Activated CD4-positive, alpha-beta T cell treated with anti-CD3 and anti-CD28 coated beads, Interleukin-2, amount 50 U/mL, for 48 hours (primary cell): ENCODE measurements at places on chromosomes 3 and 15.

DNA sequence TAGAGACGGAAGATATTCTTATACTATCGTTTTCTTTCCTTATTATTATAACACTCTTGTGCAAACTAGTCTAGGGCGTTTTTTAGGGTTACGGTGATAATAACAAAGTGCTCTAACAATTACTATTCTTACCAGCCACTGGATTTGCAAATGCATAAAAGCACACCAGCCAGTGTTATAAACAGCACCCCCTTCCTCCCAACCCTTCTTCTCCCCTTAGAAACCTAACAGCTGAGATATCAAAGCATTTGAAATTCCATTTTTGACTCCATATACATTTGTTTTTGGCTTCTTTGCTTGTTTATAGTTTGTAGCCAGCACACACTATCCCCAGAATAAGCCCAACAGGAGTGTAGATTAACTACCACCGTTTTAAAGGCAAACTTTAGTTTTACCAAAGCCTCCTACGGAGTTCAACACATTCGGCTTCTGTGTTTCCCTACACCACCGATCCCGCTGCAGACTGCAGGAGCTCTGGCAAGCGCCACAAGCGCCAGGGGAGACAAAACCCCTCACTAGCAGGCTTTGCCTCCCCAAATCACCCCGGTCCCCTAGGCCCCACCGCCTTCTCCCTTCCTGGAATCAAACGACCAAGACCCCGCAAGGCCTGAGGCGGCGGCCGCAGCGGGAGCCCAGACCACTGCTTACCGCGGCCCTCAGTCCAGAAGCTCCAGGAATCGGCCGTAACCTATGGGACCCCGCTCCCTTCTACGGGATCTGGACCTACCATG is 461 bp downstream of the COPB2 start:
- peak; percentile 34 for DNase-seq

DNA sequence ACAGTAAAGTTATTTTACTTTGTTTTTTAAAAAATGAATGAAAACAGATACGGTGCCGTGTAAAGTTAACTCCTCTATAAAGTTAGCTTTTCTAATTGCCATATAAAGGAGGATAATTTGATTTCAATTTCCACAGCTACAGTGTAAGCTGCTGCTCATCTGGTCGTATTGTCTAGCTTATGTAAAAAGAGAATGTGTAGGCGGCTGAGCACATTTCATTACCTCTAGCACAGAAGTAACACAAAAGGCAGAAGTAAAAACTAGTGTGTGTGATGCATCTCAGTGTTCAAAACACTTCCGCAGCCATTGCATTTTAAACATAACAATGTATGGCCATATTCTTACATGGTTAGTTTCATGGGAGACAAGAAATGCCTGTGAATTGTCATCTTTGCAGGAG is 105.0 kb upstream of the P2RY1 start:
- DNase-seq: no peak

DNA sequence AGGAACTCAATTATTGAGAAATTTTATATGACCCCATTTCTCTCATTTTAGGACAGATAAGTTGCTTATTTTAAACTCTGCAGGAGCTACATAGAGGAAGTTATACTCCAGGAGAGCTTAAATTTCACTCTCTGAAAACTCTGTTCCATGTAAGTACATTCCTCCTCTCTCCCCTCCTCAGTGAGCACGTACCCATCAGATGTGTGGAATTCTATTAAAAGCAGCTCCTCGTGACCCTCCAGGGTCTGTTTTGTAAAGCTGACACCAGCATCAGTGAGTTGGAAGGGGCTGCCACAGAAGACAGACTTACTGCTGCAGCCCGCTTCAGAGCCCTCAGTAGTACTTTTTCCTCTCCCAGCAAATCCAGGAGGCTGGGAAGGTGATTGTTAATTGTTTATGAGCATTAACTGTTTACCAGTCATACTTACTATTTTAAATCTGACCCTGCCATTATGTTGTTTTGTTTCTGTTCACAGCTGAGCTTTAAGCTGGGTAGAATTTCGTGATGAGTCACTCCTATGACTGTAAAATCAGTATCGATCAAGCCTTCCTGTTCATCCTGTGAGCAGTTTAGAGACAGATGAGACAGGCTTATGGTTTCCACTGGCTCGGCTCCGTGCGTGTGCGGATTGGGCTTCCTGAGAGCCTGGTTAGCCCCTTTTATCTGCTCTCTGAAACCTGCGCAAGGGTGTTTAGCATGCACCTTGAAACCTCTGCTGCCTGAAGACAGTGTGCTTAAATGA is 20.4 kb downstream of the IGF1R start:
- DNase-seq: peak; percentile 50

DNA sequence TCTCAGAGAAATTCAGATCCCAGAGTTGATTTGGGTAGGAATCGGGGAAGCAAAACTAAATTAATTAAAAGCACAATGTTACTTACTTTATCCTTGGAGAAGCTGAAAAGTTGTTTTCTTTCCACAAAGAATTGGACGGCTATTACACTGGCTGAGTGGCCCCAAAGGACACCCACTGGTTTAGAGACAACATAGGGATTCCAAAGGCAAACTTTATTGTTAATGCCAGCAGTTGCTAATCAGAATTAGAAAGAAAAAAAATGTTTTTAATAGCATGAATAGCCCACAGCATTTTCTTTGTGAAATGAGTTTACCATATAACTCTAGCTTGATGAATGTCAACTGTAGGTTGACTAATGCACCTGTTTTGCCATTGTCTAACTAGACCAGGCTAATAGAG is 51.7 kb downstream of the WDR49 start:
- no peak for DNase-seq

GRCh38 chr3:197736010-197736490 is 654 bp downstream of the RUBCN start:
- DNase-seq: peak; percentile 73

- DNase-seq: no peak
These were observed 545.0 kb downstream of the ZPLD1 start for GRCh38 chr3:102979682-102980354.
